ENCODE measurements at places on chromosomes 5 and 9.

GRCh38 chr5:67998709-67999261 is 216.8 kb upstream of the PIK3R1 start:
- H3K27me3 ChIP-seq = peaks cover 2% of the 10 kb centered on the region
- no peak overlapping the region for H3K27ac ChIP-seq
- no peaks in the 10 kb centered on the region for H3K4me1 ChIP-seq
- no peaks in the 10 kb centered on the region for H3K36me3 ChIP-seq
- no peak for DNase-seq

DNA sequence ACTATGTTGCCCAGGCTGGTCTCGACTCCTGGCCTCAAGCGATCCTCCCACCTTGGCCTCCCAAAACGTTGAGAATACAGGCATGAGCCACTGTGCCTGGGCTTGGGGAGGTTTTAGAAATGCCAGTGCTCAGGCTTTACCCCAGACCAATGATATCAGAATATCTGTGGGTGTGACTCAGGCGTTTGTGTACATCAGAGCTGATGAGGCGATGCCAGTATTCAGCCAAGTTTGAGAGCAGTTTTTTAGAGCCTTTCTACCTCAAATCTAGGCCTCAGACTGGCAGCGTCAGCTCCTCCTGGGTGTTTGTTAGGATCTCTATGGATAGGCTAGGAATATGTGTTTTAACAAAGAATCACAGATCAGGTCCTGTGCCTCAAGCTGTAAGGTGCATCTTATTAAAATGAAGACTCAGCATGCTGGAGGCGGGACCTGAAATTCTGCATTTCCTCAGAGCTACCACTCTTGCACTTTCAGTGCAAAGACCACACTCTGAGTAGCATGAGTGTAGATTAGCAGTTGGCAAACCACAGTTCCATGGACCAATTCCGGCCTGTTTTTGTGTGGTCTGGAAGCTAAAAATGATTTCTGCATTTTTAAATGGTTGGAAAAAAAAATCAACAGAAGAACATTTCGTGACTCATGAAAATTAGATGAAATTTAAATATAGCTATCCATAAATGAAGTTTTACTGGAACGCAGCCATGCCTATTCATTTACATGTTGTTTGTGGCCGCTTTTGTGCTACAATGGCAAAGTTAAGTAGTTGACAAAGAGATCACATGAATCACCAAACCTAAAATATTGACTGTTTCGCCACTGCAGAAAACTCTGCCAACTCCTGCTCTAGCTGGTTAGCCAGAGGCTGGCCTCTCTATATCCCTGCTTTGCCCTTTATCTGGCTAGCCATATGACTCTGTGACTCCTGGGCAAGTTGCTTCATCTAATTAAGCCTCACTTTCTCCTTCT is 92.2 kb downstream of the KLF4 start:
- H3K27ac ChIP-seq = no peak overlapping the region
- H3K4me3 ChIP-seq = no peak overlapping the region
- H3K36me3 ChIP-seq = no peaks in the 10 kb centered on the region

- peaks cover 17% of the 10 kb centered on the region for H3K27me3 ChIP-seq
- H3K4me1 ChIP-seq = no peaks in the 10 kb centered on the region
- no peaks in the 10 kb centered on the region for H3K36me3 ChIP-seq
- no peak for DNase-seq
These were observed 424.5 kb downstream of the DMAC1 start for GRCh38 chr9:7375013-7375511.

- no peak for DNase-seq
- H3K4me1 ChIP-seq = peaks cover 20% of the 10 kb centered on the region
- peaks cover 6% of the 10 kb centered on the region for H3K27me3 ChIP-seq
- no peak overlapping the region for H3K27ac ChIP-seq
- no peak overlapping the region for H3K4me3 ChIP-seq
These were observed 51.3 kb downstream of the ARHGEF37 start for GRCh38 chr5:149632311-149633251.

- no peak overlapping the region for H3K4me3 ChIP-seq
- DNase-seq = no peak
- H3K36me3 ChIP-seq = no peaks in the 10 kb centered on the region
- peaks cover 27% of the 10 kb centered on the region for H3K27me3 ChIP-seq
These were observed 199.7 kb downstream of the FSTL4 start for GRCh38 chr5:133412661-133413060.

DNA sequence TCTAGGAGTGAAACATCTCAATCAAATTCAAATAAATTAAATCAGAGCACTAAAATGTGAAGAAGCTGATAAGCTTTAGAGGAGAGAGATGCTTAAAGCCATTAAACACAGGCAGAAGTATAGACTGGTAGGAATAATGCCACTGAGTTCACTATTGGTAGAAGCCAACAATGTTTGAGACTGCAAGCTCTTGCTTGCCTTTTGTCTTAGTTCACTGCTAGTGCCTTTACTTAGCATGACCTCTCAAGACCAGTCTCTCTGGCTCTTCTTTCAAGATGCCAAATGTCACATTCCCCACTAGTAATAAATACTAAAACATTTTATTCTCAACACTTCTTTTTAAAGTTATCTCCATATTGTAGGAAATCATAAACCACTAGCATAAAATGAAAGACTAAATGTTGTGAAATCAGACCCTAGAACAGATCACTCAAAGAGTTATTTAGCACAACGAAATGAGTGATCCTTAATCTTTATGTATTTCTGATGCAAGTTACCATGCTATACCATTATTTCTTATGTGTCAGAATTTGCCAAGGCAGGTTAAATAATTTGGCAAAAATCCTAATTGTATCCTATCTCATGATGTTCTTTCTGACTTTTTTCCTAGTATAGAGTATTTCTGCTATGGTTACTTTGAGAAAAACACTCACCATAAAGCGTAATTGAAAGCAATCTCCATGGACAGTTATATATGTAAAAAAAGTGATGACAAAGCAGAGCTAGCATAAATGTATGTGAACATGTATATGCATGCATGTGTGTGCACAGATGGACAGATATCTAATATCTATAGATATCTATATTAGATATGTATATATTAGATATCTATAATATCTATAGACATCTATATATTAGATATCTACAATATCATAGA is 57.5 kb downstream of the PJA2 start:
- H3K4me1 ChIP-seq = no peaks in the 10 kb centered on the region
- H3K27me3 ChIP-seq = no peaks in the 10 kb centered on the region
- no peak overlapping the region for H3K27ac ChIP-seq
- H3K36me3 ChIP-seq = peaks cover 17% of the 10 kb centered on the region
- no peak overlapping the region for H3K4me3 ChIP-seq
